CD4-positive, alpha-beta T cell (primary cell): ENCODE measurements at places on chromosomes 4 and X. TPM values are rescaled to one million over a fixed set of nuclear protein-coding genes. Genes with fewer than 3 reads are reported as not detected.

ODAPH gene
- total RNA-seq, result 0.36 TPM

MAGEE2 gene
- not detected for total RNA-seq

JAKMIP1 gene
- 2.0 TPM for total RNA-seq

TLL1 gene
- total RNA-seq, result not detected

RAB41 gene
- not detected for total RNA-seq

GDPD2 gene
- total RNA-seq, result not detected

H2BW2 gene
- total RNA-seq, result not detected

LONRF3 gene
- total RNA-seq, result 5.5 TPM

HEPH gene
- not detected for total RNA-seq

MAGEA11 gene
- not detected for total RNA-seq

FGFR3 gene
- 0.33 TPM for total RNA-seq

GTPBP6 gene
- 53.9 TPM for total RNA-seq

AMOT gene
- total RNA-seq, result 1.4 TPM

NPNT gene
- not detected for total RNA-seq

ADGRL3 gene
- total RNA-seq, result not detected

TLR2 gene
- total RNA-seq, result 2.9 TPM

SPATA4 gene
- not detected for total RNA-seq

KLHL2 gene
- 20.0 TPM for total RNA-seq

EPHA5 gene
- total RNA-seq, result not detected

ZFYVE28 gene
- total RNA-seq, result 28.0 TPM

SOX3 gene
- total RNA-seq, result not detected

NUDT11 gene
- total RNA-seq, result 0.47 TPM

KLHL4 gene
- not detected for total RNA-seq

MAB21L2 gene
- total RNA-seq, result not detected

ARR3 gene
- total RNA-seq, result not detected

GBA3 gene
- total RNA-seq, result not detected

SLC39A8 gene
- 18.0 TPM for total RNA-seq

FAM9B gene
- total RNA-seq, result not detected

GPR119 gene
- total RNA-seq, result not detected

HAND2 gene
- total RNA-seq, result not detected

PLXNB3 gene
- total RNA-seq, result not detected

TRIM2 gene
- total RNA-seq, result 3.4 TPM

GAGE13 gene
- not detected for total RNA-seq

ACE2 gene
- not detected for total RNA-seq

NKX3-2 gene
- not detected for total RNA-seq

PPP4R3C gene
- not detected for total RNA-seq

TLR10 gene
- total RNA-seq, result not detected

CORIN gene
- total RNA-seq, result 0.14 TPM

SCOC gene
- total RNA-seq, result 6.8 TPM

NXF3 gene
- not detected for total RNA-seq

RBMXL3 gene
- not detected for total RNA-seq

MGAT4D gene
- not detected for total RNA-seq

PRRG1 gene
- not detected for total RNA-seq

FAM156B gene
- 13.0 TPM for total RNA-seq

ZCCHC18 gene
- 3.8 TPM for total RNA-seq

CXCL3 gene
- 0.61 TPM for total RNA-seq

ZNF518B gene
- 37.5 TPM for total RNA-seq

CXCL8 gene
- total RNA-seq, result 11.4 TPM

CLGN gene
- total RNA-seq, result not detected
